Activated T-helper 17 cell treated with anti-CD3 and anti-CD28 coated beads, Interleukin-2, amount 50 U/mL, for 72 hours (primary cell): ENCODE measurements at places on chromosomes 7 and 10. TPM values are rescaled to one million over a fixed set of nuclear protein-coding genes. Genes with fewer than 3 reads are reported as not detected.

DNA sequence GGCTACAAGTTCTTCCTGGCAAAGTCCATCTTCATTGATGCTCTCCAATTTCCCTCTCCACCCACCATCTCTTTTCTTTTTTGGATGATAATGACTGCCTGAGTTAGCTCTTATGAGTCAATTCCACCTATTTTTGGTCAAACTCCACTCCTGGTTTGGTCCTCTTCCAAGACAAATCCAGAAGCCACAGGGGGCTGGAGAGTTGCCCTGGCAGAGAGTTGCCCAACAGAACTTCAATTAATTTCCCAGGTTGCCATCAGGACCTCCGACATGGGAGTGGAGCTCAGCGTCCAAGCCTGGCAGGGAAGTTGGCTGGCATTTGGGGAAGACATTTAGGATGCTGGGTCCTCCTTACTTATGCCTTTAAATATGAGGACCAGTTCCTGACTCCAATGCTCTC is 29.2 kb upstream of the KCNMA1 start:
- ATAC-seq = no peak

- ATAC-seq = no peak
Measured at GRCh38 chr7:111429781-111430180, 132.5 kb downstream of the IMMP2L start.

DNA sequence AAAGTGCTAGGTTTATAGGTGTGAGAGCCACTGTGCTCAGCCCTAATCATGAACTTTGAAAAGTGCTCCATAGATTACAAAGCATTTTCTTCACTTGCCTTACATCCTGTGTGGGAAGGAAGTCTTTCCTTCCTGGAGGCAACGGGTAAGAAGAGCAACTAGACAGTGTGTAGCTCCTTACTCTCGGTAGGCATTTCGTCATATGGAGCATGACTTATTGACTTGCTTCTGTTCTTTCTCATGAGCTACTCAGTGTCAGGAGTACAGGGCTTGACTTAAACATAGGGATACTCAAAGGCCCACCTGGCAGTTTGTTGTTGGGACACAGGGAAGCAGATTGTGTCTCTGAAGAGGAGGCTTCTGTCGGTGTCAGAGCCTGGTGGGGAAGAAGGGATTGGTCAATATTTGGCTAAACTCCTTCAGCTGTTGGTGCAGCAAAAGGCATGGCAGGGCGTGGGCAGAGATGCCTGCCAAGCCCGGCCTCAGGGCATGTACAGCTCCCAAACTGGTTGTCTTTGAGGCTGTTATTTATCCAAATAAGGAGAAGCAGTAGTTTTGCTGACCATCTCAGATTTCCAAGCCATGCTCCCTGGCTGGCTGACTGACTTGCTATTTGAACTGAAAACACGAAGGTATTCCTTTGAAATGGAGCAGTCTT is 248.9 kb downstream of the KIAA1217 start:
- ATAC-seq = peak; percentile 24

Gene OR2A12
- not detected for total RNA-seq
